Calu3 (cell line): ENCODE measurements at places on chromosomes 3 and 15. TPM values are rescaled to one million over a fixed set of nuclear protein-coding genes. Genes with fewer than 3 reads are reported as not detected.

The PHLDB2 gene
- total RNA-seq: 15.4 and 30.7 TPM in 2 replicates

GRCh38 chr3:27040674-27041073 is 328.5 kb downstream of the NEK10 start:
- no peak for DNase-seq

- DNase-seq: no peak
These were observed 62.3 kb downstream of the DHX30 start for GRCh38 chr3:47865192-47865591.

- DNase-seq: no peak
These were observed 91.4 kb downstream of the CTNNB1 start for GRCh38 chr3:41290736-41291135.

DNA sequence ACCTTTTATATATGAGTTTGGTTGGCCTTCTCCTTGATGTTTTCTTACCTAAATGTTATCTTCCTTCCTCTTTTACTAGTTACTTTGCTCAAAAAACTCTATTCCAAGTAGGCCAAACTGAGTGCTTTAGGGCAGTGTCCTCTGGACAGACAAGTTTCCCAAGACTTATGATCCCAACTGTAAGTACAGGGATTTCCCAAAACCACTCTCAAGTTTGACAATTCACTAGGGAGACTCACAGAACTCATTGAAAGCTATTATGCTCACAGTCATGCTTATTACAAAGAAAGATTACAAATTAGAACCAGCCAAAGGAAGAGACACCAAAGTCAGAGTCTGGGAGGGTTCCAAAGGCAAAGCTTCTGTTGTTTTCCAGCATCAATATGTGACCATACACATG is 534.2 kb upstream of the ALCAM start:
- DNase-seq: no peak

- no peak for DNase-seq
These were observed 356.9 kb downstream of the SV2B start for GRCh38 chr15:91456921-91457320.
